ENCODE measurements at places on chromosomes 3 and 15.

GRCh38 chr15:93527374-93528050 lies 438.5 kb upstream of the RGMA start:
- no peak for DNase-seq

GRCh38 chr3:42079701-42080452 lies 11.3 kb upstream of the TRAK1 start:
- DNase-seq: no peak

DNA sequence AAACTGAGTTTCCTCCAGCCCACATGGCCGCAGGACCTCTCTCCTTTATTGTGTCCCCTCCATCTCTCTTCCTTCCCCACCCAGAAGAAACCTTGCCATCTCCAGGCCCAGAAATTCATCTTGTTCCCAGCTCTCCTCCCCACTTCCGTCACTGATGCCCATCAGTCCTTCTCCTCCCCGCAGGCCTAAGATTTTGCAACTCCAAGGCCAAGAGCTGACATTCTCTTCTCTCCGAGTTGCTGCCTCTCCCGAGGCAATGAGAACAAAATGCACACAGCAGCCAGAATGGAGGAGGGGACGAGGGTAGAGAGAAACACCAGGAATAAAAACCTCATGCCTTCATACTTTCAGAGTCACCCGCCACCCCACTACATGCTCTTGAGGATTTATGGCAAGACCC lies 526.5 kb upstream of the PROK2 start:
- DNase-seq: no peak

- no peak for DNase-seq
Observed at GRCh38 chr3:12120374-12121140, 38.2 kb downstream of the TIMP4 start.

DNA sequence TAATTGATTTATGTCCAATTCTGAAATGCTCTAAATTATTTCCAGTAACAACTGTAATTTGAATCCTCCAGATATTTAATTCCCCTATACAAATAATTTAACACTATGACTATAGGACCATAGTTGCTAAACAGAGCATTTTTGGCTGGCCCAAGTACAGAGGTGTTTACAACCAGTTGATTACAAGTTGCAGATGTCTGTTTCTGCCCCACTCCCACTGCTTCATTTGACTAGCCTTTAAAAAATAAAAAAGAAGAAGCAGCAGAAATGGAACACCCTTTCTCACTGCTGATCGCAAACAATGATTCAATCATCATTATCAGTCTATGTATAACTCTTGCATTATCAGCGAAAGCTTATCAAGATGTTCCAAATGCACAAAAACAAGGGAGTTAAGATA lies 54.6 kb downstream of the SENP7 start:
- no peak for DNase-seq

DNA sequence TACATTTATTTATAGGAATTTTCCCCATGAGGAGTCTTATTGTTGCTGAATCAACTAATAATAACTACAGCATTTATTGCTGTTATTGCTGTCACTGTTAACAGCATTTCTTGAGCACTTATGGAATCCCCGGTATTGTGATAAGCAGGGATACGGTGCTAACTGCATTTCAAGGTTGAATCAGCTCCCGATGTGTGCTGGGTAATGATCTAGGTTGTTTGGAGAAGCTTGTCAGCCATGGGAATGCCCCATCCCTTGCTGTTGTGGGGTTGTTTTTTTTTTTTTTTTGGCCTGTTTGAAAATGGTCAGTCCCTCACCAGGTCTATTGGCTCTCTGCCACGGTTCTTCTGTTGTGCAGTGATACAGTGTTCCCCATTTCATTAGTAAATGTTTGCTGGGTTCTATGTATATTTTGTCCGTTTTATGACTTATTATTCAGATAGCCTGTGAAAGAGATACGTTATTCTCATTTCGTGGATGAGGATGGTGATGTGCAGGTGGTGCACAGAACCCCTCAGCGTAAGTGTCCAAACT lies 48.5 kb downstream of the MED12L start:
- DNase-seq: no peak

- no peak for DNase-seq
Observed at GRCh38 chr15:35383506-35383905, 162.5 kb downstream of the DPH6 start.

GRCh38 chr15:51218299-51218938 lies 120.0 kb downstream of the CYP19A1 start:
- DNase-seq: no peak

DNA sequence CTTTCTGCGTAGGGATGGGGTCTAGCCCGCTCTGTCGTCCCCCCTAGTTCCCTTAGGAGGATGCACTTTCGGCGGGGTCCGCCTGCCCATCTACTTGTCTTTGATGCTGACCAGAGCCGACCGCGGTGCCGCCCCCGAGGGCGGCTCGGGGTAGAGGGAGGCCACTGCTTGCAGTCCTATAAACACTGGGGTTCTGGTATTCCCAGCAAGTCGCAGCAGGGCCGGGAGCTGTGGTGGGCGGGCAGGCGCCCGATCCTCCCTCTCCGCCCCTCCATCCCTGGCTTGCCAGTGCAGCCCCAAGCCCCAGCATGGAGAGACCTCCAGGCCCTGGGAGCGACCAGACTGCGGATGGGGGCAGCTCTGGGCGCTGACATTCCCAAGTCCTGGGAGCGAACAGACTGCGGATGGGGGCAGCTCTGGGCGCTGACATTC lies 830 bp downstream of the SEMA4B start:
- peak; percentile 17 for DNase-seq

- DNase-seq: no peak
Observed at GRCh38 chr3:6965881-6966280, 105.0 kb downstream of the GRM7 start.

GRCh38 chr3:123430266-123430665 lies 18.6 kb downstream of the ADCY5 start:
- DNase-seq: no peak

DNA sequence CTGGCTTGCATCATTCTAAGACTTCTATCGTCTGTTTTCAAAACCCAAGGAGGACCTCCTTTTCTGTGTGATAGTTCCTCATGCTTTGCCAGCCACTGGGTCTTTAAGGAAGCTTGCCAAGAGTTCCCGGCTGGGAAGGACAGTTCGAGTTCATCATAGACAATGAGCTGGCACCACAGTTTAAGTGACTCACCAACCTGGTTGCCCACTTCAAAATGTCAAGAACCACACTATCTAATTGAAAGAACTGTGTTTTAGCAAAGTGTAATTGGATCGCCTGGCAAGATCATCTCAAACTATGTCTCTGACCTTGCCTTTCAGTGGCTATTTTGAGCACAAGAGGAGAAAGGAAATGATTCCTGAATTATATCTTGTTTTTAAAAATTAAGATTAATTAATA lies 27.9 kb downstream of the SOX2 start:
- DNase-seq: no peak

DNA sequence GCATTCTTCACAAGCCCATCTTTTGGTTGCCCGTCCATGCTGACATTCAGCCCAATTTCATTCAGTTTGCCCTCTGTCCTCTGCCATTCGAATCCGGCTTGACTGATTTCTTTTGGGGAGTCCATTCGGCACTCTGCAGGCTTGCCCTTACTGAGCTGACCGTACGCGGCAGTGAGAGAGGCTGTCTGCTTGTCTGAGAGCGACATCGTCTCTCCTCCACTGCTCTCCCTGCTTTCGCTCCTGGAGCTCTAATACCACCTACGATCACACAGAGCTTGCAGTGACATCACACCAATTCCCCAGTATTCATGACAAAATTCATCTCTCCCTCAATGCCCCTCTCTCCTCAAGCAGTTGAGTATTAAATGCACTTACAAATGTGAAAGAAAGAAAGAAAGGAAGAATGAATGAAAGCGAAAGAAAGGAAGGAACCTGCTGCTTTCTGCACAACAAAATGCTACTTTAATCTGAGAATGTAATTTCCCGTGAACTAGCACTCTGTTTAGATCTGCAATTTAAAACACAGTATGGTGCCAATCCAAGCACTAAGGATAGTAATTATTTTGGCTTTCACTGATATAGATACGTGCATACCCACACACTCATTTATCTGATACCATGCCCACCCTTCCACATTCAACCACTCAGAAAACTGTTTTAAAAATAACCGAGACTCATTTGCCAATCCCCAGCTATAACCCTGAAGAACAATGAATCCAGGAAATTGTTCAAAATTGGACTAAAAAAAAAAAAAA lies 89.5 kb downstream of the DHX30 start:
- no peak for DNase-seq

- no peak for DNase-seq
Observed at GRCh38 chr3:136914739-136915138, 43.0 kb upstream of the IL20RB start.

DNA sequence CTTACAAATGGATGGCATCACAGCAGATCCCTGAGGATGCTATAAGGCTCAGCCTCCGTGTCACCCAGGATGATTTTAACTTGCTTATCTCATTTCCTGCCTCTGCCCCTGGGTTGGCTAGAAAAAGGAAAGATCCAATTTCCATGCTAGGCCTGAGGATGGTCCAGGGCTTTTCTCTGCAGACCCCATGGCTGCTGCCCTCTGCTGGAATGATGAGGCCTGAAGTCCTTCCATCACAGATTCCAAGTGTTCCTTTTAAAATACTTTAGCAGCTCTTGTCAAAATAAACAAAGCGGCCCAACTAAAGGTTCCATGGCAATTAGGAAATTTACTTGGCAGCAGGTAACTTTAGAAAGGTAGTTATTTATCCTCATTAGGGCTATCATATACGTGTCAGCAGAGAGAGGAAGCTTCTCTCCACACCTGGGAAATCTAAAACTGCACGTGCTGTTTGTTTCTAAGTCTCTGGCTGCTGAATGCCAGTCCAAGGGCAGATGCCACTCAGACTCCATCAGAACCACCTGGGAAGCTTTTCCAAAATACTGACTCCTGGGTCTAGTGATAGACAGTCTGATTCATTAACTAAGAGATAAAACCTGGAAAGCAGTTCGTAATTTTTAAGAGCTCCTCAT lies 401.9 kb upstream of the IL12A start:
- DNase-seq: peak; percentile 77

- no peak for DNase-seq
Observed at GRCh38 chr3:116669576-116669975, 40.0 kb upstream of the TUSC7 start.
